Activated T-helper 17 cell treated with anti-CD3 and anti-CD28 coated beads, Interleukin-2, amount 50 U/mL, for 72 hours (primary cell): ENCODE measurements at places on chromosomes 7 and 10. TPM values are rescaled to one million over a fixed set of nuclear protein-coding genes. Genes with fewer than 3 reads are reported as not detected.

- ATAC-seq: no peak
- H3K4me3 ChIP-seq: no peak overlapping the region
- no peaks in the 10 kb centered on the region for H3K4me1 ChIP-seq
Observed at GRCh38 chr7:148116195-148116594, 474.4 kb upstream of the C7orf33 start.

DNA sequence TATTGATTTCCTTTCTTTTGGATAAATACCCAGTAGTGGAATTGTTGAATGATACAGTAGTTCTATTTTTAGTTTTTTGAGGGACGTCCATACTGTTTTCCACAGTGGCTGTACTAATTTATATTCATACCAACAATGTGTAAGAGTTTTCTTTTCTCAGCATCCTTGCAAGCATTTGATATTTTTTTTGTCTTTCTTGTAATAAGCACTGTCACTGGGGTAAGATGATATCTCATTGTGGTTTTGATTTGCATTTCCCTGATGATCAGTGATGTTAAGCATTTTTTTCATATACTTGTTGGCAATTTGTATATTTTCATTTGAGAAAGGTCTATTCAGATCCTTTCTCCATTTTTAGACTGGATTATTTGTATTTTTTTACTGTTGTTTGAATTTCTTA lies 308.7 kb downstream of the PTEN start:
- H3K27me3 ChIP-seq: no peaks in the 10 kb centered on the region
- no peaks in the 10 kb centered on the region for H3K36me3 ChIP-seq
- peaks cover 30% of the 10 kb centered on the region for H3K4me1 ChIP-seq
- H3K27ac ChIP-seq: no peak overlapping the region

DNA sequence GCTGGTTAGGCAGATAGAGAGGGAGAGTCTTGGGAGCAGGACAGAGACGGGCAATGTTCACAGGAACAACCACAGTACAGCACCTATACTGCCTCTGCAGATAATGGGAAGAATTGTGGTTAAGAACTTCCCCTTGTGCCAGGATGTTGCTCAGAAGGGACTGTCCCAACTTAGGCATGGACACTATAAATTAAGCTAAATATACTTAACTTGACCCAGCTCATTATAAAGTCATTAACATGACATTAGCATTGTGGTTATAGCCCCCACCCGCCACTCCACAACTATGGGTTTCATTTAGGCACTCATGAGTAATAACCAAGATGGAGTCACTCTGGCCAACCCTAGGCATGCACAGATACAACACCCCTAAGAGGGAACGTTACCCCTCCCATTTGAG lies 310.9 kb upstream of the NRG3 start:
- no peak overlapping the region for H3K4me3 ChIP-seq
- ATAC-seq: peak; percentile 52
- no peaks in the 10 kb centered on the region for H3K4me1 ChIP-seq
- no peak overlapping the region for H3K27ac ChIP-seq
- H3K36me3 ChIP-seq: no peaks in the 10 kb centered on the region
- no peaks in the 10 kb centered on the region for H3K27me3 ChIP-seq

Gene TAS2R4
- 2.8 TPM for total RNA-seq

Gene GSTO2
- total RNA-seq: 0.28 TPM

DNA sequence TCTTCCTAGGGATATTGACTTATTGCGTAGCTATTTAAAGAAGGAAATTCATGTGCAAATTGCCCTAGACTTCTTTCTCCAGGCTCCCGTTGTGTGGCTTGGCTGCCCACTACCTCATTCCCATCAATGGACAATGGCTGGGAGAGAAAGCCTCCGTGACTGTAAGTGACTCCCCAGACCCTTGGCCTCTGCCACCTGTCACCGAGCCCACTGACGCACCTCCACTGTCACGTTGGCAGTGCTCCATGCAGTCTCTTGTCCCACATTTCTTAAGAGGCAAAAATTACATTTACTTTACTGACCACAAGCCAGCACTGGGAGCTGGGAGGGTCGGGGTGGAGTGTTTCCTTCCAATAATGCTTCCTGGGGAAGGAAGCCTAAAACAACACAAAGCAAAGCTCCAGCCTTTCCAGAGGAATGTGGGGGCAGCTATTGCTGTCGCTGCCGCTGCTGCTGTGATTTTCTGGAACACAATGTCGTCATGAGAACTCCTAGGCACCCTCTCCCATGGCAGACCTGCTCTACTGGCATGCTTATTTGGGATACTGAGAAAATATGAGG lies 89.7 kb upstream of the STEAP1B start:
- H3K36me3 ChIP-seq: no peaks in the 10 kb centered on the region
- H3K4me1 ChIP-seq: peaks cover 7% of the 10 kb centered on the region
- H3K27me3 ChIP-seq: peaks cover 21% of the 10 kb centered on the region

DNA sequence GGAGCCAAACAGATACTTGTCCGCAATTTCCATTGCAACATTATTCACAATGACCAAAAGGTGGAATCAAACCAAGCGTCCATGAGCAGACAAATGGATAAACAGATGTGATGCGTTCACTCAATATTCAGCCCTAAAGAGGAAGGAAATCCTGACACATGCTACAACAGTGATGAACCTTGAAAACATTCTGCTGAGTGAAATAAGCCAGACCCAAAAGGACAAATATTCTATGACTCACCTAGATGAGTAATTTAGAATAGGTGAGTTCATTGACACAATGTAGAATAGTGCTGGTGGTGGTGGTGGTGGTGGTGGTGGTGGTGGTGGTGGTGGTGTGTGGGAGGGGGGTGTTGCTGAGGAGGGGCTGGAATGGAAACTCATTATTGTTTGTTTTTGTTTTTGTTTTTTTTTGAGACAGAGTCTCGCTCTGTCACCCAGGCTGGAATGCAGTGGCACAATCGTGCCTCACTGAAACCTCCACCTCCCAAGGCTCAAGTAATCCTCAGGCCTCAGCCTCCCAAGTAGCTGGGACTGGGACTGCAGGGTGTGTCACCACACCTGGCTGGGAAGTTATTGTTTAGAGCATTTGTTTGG lies 28.6 kb downstream of the SMKR1 start:
- no peak overlapping the region for H3K4me3 ChIP-seq
- no peaks in the 10 kb centered on the region for H3K36me3 ChIP-seq
- ATAC-seq: peak; percentile 98
- H3K4me1 ChIP-seq: no peaks in the 10 kb centered on the region
- H3K27ac ChIP-seq: peak overlapping the region; percentile 74
- peaks cover 5% of the 10 kb centered on the region for H3K27me3 ChIP-seq

DNA sequence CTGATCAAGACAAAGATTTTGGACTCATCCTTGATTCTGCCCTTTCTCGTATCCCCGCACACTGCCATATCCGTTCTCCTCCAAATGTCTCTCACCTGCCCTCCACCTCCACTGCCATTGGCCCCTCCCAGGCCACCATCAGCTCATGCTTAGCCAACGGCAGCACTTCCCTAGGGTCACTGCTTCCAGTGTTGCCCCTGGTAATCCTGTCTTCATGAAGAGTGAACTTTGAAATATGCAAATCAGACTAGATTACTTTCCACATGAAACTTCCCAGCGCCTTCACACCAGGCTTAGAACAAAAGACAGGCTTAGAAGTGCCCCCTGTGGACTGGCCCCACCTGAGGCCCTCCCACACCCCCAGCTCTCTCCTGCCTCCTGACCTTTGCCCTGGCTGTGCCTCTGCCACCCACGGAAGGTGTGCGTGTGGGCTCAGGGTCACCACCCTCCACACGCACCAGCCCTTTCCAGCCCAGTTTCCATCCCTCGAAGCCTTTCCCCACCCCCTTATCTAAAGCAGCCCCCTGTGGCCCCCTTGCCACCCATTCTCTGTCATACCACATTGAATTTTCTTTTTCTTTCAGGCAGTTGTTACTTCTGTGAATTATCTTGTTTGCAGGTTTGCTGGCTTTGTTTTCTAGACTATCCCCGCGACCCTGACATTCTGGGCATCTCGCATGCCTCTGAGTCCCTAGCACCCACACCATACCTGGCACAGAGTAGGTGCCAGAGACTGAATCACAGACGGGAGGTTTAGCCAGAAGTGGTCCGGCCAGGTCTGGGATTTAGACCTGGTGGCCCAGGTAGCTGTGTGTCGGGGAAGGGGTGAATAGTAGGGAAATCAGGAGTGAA lies 26.8 kb upstream of the C10orf53 start:
- no peaks in the 10 kb centered on the region for H3K4me1 ChIP-seq
- H3K36me3 ChIP-seq: no peaks in the 10 kb centered on the region
- H3K27ac ChIP-seq: no peak overlapping the region
- H3K27me3 ChIP-seq: peaks cover 15% of the 10 kb centered on the region
- no peak for ATAC-seq
- H3K4me3 ChIP-seq: no peak overlapping the region

DNA sequence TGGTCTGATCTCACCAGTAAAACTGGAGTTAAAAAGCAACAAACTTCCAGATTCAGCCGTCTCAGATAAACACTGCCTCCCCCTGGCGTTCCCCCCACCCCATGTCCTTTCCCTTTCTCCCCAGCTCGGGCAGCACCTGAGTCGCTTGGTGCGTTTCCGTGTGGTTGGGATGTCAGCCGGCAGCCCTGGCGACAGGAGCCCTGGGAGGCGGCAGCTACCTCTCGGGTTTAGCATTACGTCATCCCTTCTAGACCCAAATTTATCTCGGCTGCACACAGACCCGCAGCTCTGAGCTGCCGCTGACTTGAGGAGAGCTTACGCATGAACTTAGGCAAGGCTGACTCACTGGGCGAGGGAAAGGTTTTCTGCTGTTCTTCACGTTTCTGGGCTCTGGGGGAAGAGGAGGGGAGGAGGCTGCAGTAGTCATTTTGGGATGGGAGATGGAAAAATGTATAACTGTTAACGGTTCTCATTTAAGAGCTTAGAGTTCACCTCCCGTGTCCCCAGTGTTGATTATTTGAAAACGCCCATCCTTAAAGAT lies 14.4 kb downstream of the MXI1 start:
- no peaks in the 10 kb centered on the region for H3K27me3 ChIP-seq
- peak overlapping the region; percentile 86 for H3K27ac ChIP-seq
- H3K4me3 ChIP-seq: peak overlapping the region; percentile 83
- ATAC-seq: peak; percentile 84
- peaks cover 55% of the 10 kb centered on the region for H3K4me1 ChIP-seq
- H3K36me3 ChIP-seq: peaks cover 24% of the 10 kb centered on the region

Gene SYCE1
- total RNA-seq: 0.29 TPM

Gene SPDYE16
- 0.45 TPM for total RNA-seq

Gene SYT15
- total RNA-seq: 0.56 TPM

GRCh38 chr7:100486111-100486636 lies 2.4 kb downstream of the NYAP1 start:
- peaks cover 4% of the 10 kb centered on the region for H3K4me1 ChIP-seq
- H3K27ac ChIP-seq: no peak overlapping the region
- no peak for ATAC-seq
- H3K36me3 ChIP-seq: no peaks in the 10 kb centered on the region

DNA sequence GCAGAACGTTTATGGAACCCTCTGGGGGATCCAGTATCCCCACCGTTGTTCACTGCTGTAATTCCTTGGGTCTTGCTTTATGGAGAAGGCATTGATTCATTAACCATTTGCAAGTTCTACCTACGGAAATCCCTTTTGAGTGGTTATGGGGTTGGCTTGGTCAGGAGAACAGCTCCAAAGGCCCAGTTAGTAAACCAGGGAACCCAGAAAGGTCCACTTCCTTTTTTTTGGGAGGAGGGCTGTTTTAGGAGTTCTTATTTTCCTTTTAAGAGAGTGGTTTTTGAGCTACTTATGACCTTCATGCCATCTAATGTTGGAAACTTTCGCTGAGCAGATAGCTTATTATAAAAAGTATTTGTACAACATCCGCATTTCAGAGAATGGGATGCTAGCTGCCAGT lies 1.3 kb downstream of the POR start:
- no peaks in the 10 kb centered on the region for H3K27me3 ChIP-seq
- H3K36me3 ChIP-seq: no peaks in the 10 kb centered on the region
- no peak for ATAC-seq
- H3K4me1 ChIP-seq: peaks cover 22% of the 10 kb centered on the region

DNA sequence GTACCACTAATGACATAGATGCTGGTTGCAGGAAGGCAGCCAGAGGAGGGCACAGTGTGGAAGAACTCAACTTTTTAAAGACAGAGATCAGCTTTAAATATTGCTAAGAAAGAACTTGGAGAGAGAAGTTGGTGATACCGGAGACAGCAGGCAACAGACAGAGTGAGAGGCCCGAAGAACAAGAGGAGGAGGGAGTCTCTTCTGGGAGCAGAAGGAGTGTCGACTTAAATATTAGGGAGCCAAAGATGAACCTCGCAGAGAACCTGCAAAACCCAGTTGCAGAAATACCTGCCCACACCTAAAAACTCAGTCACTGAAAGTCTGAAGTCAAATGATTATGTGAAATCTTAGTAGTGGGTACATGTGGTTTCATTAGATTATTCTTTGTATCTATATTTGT lies 3.4 kb upstream of the WDR86 start:
- peak overlapping the region; percentile 49 for H3K4me3 ChIP-seq
- peaks cover 10% of the 10 kb centered on the region for H3K27me3 ChIP-seq
- H3K27ac ChIP-seq: no peak overlapping the region
- H3K36me3 ChIP-seq: no peaks in the 10 kb centered on the region

DNA sequence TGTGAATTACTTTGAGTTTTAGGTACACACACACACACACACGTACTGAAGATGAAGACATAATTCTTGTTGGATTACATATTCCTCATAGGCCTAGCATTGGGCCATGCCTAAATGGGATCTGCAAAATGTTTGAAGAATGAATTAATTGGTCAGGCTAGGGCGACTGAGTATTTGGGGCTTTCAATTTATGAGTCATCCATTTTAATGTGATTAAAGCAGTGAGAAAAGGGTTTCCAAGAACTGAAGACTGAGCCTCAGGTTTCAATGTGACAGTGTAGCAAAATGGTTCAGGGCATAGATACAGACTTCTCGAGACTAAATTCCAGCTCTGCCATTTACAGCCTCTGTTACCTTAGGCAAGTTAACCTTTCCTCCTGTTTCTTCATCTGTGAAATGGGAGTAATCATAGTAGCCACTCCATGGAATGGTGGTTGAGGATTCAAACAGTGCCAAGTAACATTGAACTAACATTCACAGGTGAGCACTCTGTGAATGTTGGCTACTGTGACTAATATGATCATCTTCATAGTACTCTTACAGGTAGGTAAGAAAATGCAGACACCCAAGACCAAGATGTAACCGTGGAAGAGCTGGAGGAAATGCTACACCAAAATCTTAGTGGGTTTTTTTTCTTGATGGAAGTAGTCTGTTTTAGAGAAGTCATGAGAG lies 7.6 kb downstream of the BPGM start:
- peak; percentile 95 for ATAC-seq
- peaks cover 37% of the 10 kb centered on the region for H3K36me3 ChIP-seq
- H3K27me3 ChIP-seq: no peaks in the 10 kb centered on the region
- peak overlapping the region; percentile 75 for H3K4me3 ChIP-seq

Gene WEE2
- 0.13 TPM for total RNA-seq

GRCh38 chr10:48555310-48556042 lies 49.4 kb downstream of the ARHGAP22 start:
- ATAC-seq: no peak
- H3K4me1 ChIP-seq: no peaks in the 10 kb centered on the region
- H3K36me3 ChIP-seq: no peaks in the 10 kb centered on the region
- H3K27me3 ChIP-seq: peaks cover 5% of the 10 kb centered on the region
- H3K4me3 ChIP-seq: no peak overlapping the region
